ENCODE measurements at places on chromosomes 5 and 9. TPM values are rescaled to one million over a fixed set of nuclear protein-coding genes. Genes with fewer than 3 reads are reported as not detected.

DNA sequence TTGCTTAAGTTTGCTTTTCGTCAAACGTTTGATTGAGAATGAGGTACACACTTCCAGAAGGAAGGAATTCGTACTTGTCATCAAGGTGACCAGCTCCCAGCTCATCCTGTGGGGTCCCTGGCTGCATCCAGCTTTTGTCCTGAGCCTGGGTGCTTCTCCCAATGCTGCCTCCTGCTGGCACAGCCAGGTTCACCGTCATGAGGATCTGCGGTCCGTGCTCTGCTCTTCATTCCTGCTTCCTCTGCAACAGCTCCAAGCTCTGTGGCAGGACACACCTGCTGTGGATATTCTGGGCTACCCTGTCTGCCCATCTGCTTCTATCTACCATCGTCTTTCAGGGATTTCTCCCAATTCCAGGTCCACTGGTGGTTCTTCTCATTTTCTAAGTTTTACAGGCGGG, 13.3 kb upstream of the UBE2QL1 start:
- no peak for DNase-seq

- no peak for DNase-seq
These were observed 3.6 kb upstream of the SPATA31D1 start for GRCh38 chr9:81984928-81985327.

Gene FBXL17
- polyA plus RNA-seq = 36.1 TPM

Gene PAX5
- polyA plus RNA-seq = 0.07 TPM
